ENCODE measurements at places on chromosomes 2 and 18.

DNA sequence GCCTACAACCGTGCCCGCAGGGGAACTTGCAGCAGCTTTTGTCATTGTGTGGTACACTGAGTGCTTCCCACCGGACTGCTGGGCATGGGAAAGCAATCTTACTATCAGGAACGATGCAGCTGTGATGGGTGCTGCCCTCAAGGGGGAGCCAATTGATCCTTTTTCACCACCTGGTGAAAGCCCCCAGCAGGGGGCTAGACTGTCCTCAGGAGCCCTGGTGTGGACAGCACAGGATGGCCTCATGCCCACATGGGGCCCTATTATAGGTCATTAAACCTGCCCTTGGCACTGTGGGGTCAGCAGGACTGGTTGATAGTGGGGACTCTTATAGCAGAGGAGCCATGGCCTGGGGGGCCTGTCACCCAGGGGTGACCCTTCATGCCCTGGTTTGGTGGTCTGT is 172.2 kb downstream of the GLI2 start:
- DNase-seq, result no peak

DNA sequence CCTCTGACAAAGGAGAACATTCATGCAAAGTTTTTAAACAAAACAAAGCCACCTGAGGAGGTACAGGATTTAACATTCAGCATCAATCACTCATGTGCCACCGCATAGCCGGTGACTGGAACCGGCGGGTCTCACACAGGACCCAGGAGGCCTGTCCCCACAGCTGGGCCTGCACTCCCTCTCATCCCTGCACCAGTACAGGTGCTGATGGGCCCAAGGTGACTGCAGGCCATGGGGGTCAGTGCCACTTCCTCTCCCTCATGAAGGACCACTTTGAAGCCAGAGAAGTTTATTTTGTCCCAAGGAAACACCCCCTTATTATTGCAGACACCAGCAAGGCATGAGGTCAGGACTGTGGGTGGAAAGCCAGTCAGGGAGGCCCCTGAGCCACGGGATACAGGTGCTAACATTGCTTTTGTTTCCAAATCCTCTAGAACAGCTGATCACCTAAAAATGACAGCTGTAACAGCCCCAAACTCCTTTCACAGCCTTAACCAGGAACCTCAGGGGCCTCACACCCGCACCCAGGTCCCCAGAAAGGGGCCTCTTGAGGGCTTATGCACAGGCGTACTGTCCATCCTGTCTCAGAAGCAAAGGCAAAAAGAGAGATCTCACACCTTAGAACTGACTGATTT is 14.0 kb downstream of the PARD6G start:
- DNase-seq, result no peak

GRCh38 chr2:238863231-238863630 is 15.3 kb downstream of the TWIST2 start:
- no peak for DNase-seq

- DNase-seq, result no peak
Observed at GRCh38 chr2:187890690-187891089, 336.5 kb upstream of the TFPI start.

DNA sequence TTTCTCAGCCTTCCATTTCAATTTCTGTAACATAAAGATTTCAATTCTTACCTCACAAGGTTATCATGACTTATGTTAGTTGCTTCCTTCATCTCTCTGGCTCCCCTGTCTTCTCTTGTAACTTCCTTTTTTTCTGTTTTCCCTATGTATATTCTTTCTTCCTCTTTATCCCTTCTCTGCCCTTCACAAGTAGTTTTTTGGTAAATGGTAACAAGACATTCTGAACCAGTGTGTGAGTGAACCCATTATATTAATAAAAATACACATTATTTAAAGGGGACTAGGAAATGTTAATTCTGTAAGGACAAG is 8.4 kb downstream of the ACSL3 start:
- no peak for DNase-seq

DNA sequence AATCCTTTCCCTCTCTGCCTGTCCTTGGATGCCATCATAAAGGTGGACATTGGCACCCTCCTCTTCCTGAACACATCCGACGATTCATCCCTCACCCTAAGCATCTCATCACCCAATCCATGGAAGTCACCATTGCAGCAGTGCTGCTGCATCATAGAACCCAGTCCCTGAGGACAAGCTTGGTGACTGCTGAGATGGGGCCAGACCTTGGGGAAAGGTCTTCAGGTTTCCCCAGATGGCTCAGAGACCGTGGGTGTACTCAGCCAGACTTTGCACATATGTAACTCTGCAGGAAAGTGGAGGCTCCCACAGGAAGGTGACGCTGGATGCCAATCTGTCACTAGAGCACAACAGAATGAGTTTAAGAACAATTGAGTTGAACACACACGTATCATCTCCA is 202.2 kb downstream of the SOX11 start:
- no peak for DNase-seq

GRCh38 chr2:51401546-51401945 is 369.6 kb upstream of the NRXN1 start:
- DNase-seq, result no peak

DNA sequence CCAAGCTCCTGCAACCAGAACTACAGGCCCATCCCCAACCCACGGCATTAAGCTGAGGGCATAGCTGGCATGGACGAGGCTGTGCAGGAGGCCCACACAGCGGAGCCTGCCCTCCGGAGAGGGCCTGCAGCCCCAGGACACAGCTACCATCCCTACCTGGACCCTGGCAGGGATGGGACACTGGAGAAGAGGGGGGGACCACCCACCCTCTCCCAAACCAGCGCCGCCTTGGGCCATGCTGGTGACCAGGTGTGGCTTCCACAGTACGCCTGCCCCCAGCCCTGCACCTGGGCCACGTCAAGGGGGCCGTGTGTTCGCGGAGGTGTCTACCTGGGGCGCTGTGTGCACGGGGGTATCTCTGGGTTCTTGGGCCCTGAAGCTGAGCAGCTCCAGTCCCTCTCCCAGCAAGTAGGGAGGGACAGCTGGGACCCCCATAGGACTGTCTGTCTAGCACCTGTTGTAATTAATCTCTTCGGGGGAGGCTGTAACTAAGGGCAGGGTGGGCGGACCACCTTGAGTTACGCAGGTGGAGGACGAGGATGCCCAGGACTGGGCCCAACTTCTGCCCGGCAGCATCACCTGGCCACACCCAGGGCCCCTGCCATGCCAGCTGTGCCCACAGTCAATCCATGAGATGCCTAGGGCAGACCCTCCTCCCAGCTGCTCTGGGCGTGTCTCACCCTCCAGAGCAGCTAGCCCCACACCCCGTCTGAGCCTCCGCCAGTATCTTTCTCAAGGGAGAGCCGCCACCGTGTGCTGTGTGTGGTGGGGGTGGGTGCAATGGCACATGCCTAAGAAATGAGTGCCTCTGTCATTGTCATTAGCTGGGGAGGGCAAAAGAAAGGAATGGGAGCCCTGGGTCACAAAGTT is 18.3 kb downstream of the HS6ST1 start:
- no peak for DNase-seq

- DNase-seq, result no peak
Observed at GRCh38 chr2:31219131-31219969, 2.0 kb upstream of the CAPN14 start.

DNA sequence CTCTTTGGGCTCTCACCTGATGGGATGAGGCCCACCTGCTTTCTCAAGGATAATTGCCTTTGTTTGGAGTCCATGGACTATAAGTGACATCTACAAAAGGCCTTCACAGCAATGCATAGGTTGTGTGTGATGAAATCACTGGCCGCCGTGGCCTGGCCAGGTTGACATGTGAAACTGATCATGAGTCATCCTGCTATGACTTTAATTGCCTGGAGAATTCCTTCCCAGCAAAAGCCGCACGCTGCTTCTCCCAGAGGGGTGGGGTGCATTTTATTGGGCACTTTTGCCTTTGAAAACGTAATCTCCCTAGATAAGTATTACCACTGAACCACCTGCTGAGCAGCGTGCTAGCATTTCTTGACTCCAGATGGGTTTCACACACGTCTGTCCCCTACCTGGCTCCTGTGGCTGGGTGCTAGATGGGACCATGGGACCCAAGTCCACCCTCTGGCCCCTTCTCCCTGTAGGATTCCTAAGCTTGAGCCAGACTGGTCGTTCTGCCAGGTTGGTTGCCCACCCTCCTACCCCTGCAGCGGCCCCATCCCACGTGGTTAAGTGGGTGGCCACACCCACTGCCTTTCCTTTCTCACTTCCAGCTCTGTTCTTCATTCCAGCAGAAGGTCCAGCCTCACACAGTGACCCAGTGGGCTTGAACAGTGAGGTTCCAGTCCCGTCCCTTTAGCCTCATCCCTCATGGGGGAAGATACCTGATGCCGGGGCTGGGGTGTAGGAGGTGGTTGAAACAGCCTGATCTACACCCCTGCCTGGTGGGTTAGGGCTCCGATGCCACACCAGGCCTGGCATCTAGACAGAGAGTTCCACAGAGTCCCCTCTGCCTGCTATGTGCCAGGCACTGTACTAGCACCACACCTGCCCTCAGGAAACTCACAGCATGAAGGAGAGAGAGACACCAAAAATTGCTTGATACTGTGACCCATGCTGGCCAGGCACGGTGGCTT is 89.6 kb downstream of the GBX2 start:
- no peak for DNase-seq

DNA sequence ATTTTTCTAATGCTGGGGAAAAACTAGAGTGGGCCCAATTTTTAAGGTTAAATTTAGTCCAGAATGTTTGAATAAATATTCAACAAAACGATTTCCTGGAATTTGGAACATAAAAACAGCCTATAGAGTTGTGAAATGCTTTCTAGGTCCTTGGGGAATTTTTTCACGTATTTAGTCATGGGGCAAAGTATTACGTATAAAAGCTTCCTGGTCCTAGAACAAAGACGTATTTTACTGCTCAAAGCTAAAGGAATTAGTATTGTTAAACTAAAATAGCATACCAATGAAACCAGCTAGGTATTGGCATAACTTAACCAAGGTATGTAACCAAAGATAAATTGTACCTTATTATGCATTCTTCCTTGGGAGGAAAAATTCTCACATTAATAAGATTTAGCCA is 1.6 kb downstream of the SESTD1 start:
- DNase-seq, result no peak

Data from SHP77 treated with DMSO at 0.1 percent for 48 hours (cell line).